ENCODE measurements at places on chromosomes 1 and 21.

- DNase-seq = no peak
Measured at GRCh38 chr1:230080822-230081221, 13.8 kb downstream of the GALNT2 start.

- no peak for DNase-seq
Measured at GRCh38 chr1:19619697-19620384, 24.3 kb upstream of the NBL1 start.

DNA sequence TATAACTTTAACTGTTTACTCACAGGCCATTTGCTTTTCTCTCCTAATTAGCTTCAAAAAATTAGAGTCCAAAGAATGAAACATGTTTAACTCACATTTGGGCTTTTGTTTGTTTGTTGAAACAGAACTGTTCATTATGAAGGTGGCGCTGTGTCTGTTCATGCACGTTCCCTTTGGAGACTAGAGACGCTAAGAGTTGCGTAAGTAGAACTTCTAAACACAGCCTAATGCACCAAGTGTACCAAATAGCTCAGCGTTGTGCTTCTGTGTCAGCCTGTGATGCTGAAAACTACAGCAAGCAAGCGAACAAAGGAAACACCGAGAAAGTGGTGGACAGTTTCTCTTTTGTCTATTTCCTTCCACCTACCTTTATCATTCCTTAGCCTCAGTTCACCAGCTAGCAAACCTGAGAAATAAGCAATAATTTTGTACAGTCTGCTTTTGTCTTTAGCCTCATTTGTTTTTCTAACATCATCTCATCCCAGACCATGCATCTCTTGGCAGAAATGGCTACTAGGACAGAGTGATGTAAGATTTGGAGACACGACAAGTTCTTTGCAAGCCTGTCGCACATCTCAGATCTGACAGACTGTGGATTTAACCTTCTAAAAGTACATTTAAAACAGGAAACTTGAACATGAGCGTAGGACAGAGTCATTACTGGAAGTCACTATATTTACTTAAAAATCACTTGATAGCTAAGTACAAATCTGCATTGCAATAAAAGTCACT is 375.1 kb downstream of the RYR2 start:
- no peak for DNase-seq

GRCh38 chr1:239155466-239156091 is 230.8 kb upstream of the CHRM3 start:
- no peak for DNase-seq
